HCT116 (cell line): ENCODE measurements at places on chromosomes 11 and 22. TPM values are rescaled to one million over a fixed set of nuclear protein-coding genes. Genes with fewer than 3 reads are reported as not detected.

CASP5 gene
- total RNA-seq = not detected

DNA sequence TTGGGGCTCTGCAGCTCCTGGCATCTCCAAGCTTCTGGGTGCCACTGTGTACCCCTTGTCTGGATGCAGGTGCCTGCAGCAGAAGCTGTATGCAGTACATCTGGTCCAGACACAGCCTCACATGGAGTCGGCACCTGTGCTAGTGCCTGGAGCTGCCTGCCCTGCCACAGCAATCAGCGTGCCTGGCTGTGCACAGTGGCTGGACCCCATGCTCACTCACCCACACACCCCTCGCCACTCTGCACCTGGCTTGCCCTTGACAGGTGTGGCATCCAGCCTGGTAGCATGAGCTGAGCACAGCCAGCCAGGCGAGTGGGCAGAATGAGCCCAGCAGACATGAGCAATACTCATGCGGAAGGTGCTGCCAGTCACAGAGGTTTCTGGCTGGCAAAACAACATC lies 19.5 kb upstream of the OR6A2 start:
- no peaks in the 10 kb centered on the region for H3K36me3 ChIP-seq
- no peak overlapping the region for H3K27ac ChIP-seq

GRCh38 chr11:115132436-115133228 lies 371.6 kb downstream of the CADM1 start:
- no peak overlapping the region for H3K4me3 ChIP-seq
- H3K27ac ChIP-seq = no peak overlapping the region
- no peaks in the 10 kb centered on the region for H3K36me3 ChIP-seq
- no peaks in the 10 kb centered on the region for H3K4me1 ChIP-seq
- DNase-seq = no peak
- no peaks in the 10 kb centered on the region for H3K27me3 ChIP-seq

DNA sequence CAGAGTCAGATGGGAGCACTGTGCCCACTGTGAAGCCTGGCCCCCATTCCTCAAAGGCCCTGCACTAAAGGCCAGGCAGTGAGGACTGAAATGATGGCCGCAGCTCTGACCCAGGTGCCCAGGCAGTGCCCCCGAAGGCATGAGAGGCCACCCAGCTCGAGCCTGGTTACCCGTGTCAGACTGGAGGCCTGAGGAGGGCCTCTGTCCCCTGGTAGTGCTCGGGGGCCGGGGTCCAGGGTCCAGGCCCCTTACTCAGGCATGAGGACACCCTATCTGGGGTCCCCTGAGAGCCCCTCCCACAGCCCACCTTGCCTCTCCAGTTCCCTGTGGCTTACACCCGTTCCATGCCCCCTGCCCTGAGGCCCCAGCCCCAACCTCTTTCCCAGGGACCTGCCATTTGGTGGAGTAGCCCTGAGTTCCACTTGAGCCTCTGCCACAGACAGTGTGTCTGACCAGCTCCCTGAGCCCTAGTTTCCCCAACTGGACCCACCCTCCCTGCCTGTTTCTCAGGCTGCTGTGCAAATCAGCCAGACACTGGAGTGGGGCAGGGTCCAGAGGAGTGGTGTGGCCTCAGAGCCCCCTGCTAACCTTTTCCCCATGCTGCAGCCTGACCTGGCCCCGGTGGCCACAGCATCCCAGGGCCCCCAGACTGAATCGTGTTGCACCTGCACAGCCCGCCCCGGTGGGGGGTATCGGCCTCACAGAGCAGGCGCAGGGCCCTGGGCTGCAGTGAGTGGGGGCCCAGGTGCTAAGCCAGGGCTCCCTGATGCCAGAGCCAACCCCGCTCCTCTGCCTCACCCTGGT lies 10.8 kb upstream of the ANKRD13D start:
- no peaks in the 10 kb centered on the region for H3K27me3 ChIP-seq
- no peak overlapping the region for H3K4me3 ChIP-seq
- peak overlapping the region; percentile 57; the same call in 1 of the 2 replicates for H3K27ac ChIP-seq
- H3K4me1 ChIP-seq = peaks cover 4% of the 10 kb centered on the region

HEPN1 gene
- total RNA-seq = not detected

ELMOD1 gene
- total RNA-seq = 2.9 TPM

THRSP gene
- total RNA-seq = not detected

GRCh38 chr22:48901324-48901723 lies 926.3 kb downstream of the BRD1 start:
- H3K27ac ChIP-seq = no peak overlapping the region
- no peak for DNase-seq
- no peaks in the 10 kb centered on the region for H3K36me3 ChIP-seq
- H3K4me3 ChIP-seq = no peak overlapping the region
- no peaks in the 10 kb centered on the region for H3K4me1 ChIP-seq

NXPE2 gene
- not detected for total RNA-seq

DNA sequence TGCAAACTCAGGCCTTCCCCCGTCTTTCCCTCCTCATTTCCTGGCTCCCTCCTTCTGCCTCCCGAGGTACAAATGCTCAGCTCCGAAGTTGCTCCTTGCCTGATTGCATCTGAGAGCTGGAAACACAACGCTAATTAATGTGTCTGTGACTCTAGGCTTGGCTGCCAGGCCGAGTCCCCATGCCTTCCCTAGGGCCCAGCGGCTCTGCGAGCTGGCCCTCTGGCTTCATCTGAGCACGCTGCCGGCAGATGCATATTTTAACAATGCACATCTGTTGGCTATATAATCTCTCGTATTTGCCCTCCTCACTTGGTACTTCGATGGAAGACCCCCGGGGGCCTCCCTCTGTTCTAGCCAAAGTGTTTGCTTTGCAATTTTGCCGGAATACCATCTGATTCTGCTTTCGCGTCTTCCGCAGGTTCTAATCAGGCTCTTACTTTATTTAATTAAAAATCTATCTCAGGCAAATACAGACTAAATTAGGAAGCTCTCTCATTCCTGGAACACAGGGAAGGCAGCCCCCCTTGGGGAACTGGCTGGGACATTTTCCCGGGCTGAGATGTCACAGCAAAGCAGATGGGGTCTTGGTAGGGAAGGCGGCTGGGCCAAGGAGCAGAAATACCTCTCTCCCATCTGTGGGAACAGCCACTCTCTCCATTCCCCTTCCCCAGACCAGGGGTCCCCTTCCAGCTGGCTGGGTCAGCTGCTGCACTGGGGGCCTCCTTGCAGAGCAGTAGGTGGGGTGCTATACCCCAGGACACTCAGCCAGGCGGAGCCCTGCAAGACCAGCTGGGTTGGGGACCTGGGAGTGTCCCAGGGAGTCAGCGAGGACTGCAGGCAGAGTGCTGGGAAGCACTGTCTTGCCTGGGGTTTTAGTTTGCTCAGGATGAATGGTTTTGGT lies 162.8 kb downstream of the ST3GAL4 start:
- peaks cover 41% of the 10 kb centered on the region for H3K27me3 ChIP-seq
- no peaks in the 10 kb centered on the region for H3K4me1 ChIP-seq

- no peaks in the 10 kb centered on the region for H3K4me1 ChIP-seq
- H3K36me3 ChIP-seq = peaks cover 12% of the 10 kb centered on the region
- no peaks in the 10 kb centered on the region for H3K27me3 ChIP-seq
- no peak for DNase-seq
- H3K4me3 ChIP-seq = no peak overlapping the region
Observed at GRCh38 chr22:24542641-24543040, 12.3 kb downstream of the GUCD1 start.

DNA sequence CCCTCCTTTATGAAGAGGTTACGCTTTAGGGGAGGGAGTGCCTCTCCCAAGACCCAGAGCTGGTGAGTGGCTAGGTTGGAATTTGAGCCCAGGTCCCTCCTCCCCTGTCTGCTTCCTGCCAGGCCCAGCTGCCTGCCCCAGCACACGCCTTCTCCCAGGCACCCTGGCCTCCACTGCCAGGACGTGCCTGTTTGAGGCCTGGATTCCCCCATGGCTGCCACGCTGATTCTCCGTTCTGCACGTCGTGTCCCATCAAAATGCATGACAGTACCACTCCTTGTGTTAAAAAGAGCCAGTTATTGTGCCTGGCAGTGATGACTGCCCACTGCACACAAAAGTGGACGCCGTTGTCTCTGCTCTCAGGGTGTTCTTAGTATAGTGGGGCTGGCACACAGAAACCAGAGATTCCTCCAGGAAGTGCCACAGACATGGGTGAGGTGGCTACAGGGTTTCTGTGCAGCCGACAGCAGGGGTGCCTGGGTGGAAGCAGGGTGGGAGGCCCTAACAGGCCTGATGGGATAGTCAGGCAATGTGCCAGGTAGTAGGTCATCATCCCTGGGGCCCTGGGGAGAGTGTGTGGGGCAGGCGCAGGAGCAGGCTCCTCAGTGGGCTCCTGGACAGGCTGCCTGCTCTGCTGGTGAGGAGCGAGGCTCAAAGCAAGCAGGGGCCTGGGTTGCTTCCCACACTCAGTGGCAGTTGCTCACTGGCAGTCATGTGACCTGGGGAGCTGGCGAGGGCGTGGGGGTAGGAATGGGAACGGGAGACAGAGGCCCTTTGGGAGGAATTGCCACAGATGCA lies 24.2 kb downstream of the MED15 start:
- H3K4me1 ChIP-seq = peaks cover 71% of the 10 kb centered on the region
- H3K4me3 ChIP-seq = peak overlapping the region; percentile 53
- peak; percentile 79 for DNase-seq
- no peaks in the 10 kb centered on the region for H3K36me3 ChIP-seq
- H3K27ac ChIP-seq = peak overlapping the region; percentile 90

TTC28 gene
- total RNA-seq = 0.12 TPM

- no peak overlapping the region for H3K4me3 ChIP-seq
- no peak for DNase-seq
- no peaks in the 10 kb centered on the region for H3K27me3 ChIP-seq
- H3K36me3 ChIP-seq = no peaks in the 10 kb centered on the region
- H3K4me1 ChIP-seq = no peaks in the 10 kb centered on the region
Observed at GRCh38 chr11:74654976-74655375, 62.6 kb downstream of the POLD3 start.

DNA sequence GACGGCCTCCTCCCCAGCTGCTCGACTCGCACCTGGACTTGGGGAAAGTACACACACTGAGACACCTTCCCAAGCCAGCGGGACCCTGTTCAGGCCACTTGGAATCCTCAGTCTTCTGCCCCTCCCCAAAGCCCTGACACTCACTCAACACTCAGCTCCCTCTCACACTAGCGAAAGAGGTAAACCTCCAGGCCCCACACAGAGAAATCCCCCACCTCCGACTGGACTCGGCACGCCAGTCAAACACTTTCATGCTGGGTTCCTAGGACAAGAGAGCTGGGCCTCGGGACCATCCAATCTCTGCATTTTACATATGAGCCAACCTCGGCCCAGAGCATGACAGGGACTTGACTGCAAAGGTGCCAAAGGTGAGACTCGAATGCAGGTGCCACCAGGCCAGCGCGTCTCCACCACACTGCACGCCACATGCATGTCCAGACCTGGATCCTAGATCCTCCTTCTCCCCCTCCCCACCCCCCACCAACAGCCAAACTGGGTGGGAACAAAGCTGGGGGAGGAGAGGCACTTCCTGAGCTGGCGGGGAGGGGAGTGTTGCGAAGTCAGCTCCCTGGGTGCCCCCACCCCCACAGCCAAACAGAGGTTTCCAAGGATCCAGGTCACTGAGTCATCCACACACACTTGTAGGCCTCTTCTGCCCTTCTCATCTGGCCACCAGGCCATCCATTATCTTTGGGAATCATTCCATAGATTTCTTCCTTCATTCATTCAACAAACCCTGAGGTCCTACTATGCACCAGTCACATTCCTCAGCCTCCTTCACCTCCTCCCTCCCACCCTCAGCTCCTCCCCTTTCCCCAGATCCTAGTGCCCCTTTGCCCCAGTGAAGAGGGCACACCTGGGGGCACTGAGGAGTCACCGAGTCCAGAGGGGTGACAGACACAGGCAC lies 10.7 kb upstream of the CD5 start:
- H3K4me1 ChIP-seq = peaks cover 6% of the 10 kb centered on the region
- H3K27me3 ChIP-seq = no peaks in the 10 kb centered on the region
- H3K36me3 ChIP-seq = no peaks in the 10 kb centered on the region

DNA sequence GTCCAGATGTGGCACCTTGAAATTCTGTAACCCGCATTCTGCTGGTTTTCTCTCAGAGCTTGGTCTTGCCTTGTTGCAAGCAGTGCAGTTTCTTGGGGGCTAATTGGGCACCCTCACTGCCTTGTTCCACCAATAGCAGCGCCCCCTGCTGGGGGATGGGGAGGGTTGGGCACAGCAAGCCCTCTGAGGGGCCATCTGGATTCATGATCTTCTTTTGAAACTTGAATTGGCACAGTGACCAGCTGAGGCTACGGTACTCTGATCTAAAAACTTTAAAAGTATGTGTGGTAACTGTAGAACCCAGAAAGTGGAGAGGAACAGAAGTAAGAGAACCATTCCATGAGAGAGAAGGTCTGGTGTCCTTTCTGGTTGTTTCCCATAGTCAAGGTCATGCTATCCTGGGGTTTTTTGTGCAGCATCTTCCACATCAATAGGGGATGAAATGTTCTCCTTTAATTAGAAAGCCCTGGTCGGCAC lies 64.2 kb downstream of the MED15 start:
- no peak for DNase-seq
- no peak overlapping the region for H3K4me3 ChIP-seq
- peaks cover 78% of the 10 kb centered on the region for H3K36me3 ChIP-seq
- peaks cover 50% of the 10 kb centered on the region for H3K4me1 ChIP-seq
- no peaks in the 10 kb centered on the region for H3K27me3 ChIP-seq
- no peak overlapping the region for H3K27ac ChIP-seq

DNA sequence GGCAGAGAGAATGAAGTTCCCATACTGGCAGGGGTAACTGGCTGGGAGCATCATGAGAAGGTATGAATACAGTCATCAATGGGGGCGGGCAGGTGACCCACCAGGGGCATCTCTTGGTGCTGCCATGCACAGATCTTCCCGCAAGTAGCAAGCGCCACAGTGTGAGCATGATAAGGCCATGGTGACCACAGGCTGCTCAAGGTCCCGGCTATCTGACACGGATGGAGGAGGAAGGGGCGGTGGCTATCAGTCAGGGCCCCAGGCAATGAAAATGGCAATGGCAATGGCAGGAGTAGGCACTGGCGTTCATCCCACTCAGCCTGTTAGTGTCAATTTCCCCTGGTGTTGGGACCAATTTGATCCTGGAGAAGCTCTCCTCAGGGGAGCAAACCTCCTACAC lies 21.6 kb downstream of the ASCL2 start:
- H3K4me3 ChIP-seq = no peak overlapping the region
- H3K27ac ChIP-seq = no peak overlapping the region
- H3K4me1 ChIP-seq = no peaks in the 10 kb centered on the region
- no peak for DNase-seq
- no peaks in the 10 kb centered on the region for H3K27me3 ChIP-seq

DNA sequence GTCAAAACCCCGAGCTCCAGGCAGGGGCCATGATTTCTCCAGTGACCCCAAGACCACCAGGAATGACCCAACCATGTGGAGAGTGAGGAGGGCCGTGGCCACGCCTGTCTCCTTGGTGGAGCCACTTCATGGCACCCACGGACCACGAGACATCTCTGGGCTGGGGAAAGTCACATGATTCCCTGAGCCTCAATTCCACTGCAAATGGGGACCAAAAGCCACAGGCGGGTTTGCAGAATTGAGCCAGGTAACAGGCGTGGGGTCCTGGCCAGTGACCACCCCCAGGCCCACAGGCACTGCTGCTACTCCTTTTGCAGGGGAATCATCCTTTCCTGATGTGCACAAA lies 178.9 kb downstream of the CTTN start:
- no peaks in the 10 kb centered on the region for H3K36me3 ChIP-seq
- H3K4me3 ChIP-seq = no peak overlapping the region
- H3K27me3 ChIP-seq = no peaks in the 10 kb centered on the region
- H3K4me1 ChIP-seq = no peaks in the 10 kb centered on the region

- peaks cover 33% of the 10 kb centered on the region for H3K4me1 ChIP-seq
- peaks cover 9% of the 10 kb centered on the region for H3K36me3 ChIP-seq
- 0 out of 2 replicates have a peak overlapping the region, but pooled peaks have one; percentile 10 for H3K27ac ChIP-seq
- H3K27me3 ChIP-seq = no peaks in the 10 kb centered on the region
- H3K4me3 ChIP-seq = no peak overlapping the region
Observed at GRCh38 chr22:19966908-19967750, 25.5 kb upstream of the TXNRD2 start.
